ENCODE measurements at places on chromosomes 4 and X.

GRCh38 chrX:106178826-106179225, 10.7 kb downstream of the PWWP3B start:
- peak; percentile 46 for DNase-seq

GRCh38 chr4:10001757-10002156, 19.5 kb downstream of the SLC2A9 start:
- no peak for DNase-seq

DNA sequence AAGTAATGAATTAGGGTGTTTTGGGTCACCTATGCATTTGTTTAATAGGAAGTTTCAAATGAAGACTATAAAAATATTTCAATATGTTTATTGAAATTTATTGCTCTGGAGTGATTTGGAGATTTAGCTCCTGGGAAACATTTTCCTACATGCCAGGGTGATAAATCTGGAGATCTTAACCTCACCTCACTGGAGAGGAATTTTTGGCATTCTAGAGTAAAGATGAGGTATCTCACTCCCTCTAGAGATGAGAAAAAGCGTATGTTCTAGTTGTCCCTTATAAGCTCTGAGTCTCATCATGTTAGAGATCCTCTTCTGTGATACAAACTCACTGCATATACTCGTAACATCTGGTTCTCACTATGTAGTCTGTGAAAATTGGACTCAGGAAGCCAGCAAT, 219.0 kb downstream of the KLHL4 start:
- DNase-seq = no peak

- no peak for DNase-seq
These were observed 136.1 kb downstream of the ATP10D start for GRCh38 chr4:47621181-47621580.

DNA sequence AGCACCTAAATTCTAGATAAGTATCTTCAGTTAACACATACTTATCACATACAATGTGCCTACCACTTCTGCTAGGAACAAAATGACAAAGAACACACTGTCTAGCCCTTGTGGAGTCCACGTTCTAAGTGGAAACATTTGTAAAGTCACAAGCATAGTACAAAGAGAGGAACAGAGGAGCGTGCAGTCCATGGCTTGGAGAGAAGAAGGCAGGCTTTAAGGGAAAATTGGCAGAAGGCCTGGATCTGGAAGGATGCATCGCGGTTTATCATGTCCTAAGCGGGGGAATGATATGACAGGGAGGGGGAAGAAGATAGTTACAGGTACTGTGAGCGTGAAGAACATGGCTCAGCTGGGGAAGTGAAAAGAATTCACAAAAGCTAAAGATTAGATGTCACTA, 218.0 kb downstream of the PRDM5 start:
- DNase-seq = no peak

DNA sequence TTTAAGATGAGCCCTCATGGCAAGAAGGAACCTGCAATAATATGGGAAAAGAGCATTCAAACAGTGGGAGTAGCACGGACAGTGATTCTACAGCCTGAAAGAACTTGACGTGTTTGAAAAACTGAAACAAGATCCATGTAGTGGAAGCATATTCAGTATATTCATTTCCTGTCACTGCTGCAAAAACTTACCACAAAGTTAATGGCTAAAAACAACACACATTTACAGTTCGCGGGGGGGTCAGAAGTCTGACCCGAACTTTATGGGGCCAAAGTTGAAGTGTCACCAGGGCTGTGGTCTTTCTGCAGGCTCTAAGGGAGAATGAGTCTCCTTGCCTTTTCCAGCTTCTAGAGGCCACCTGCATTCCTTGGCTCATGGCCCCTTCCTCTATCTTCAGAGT, 52.6 kb upstream of the ARX start:
- no peak for DNase-seq
